ENCODE measurements at places on chromosomes 11 and 22.

DNA sequence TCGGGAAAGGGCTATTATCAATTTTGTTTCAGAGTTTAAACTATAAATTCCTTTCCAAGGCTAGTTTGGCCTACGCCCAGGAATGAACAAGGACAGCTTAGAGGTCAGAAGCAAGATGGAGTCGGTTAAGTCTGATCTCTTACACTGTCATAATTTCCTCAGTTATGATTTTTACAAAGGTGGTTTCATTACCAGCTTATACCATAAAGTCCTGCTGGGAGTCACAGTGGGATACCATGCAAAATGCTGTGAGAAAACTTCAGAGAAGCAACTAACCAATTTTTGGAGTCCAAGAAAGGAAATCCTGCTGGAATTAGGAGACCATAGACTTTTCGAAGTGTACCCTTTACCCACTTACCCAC, 17.4 kb upstream of the ZC3H12C start:
- DNase-seq: no peak

- no peak for DNase-seq
Measured at GRCh38 chr11:44701276-44701675, 25.5 kb upstream of the TSPAN18 start.

GRCh38 chr11:94767701-94768601, at the start of gene AMOTL1:
Gene AMOTL1, plus strand, starts transcription at chr11:94768356. Its CDS starts 156 bp downstream, at chr11:94768512.
- DNase-seq: peak; percentile 69

DNA sequence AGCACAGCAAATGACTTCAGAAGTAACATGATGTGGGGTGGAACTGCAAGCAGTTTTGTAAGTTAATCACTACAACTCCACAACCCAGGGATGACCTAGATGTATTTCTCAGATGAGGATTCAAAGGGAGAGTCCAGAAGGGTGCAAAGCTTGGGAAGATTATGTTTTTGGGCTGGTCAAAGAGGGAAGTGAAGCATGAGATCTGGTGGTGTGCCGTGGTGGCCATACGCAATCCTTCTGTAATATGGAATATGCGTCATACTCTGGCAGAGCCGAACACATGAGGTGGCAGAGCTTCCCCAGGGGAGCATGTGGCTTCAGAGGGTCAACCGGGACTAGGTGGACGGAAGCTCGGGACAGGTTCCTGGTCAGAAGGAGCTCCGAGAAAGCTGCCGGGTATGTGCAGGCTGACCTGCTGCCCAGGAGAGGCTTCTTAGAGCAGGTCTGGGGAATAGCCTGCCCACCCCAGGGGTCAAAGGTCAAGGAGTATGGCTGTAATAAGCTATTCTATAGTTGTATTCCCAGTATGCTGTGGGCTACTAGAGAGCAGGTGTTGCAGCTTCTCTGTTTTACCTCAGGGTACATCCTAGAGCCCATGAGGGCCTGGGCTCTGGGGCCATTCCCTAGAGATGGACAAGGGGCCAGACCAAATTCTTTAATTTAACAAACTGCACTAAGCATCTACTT, 70.1 kb upstream of the PHOX2A start:
- DNase-seq: no peak

DNA sequence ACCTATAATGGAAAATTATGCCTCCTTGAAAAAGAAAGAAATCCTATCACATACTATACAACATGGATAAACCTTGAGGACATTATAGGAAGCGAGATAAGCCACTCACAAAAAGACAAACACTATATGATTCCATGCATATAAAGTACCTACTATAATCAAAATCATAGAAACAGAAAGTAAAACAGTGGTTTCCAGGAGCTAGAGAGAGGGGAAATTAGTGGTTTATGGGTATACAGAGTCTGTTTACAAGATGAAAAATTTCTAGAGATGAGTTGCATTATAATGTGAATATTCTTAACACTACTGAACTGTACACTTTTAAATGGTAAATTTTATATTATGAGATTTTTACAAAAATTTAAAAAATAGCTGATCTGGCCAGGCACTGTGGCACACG, 40.5 kb upstream of the ARHGAP42 start:
- no peak for DNase-seq

GRCh38 chr11:64060263-64060860, 24.6 kb downstream of the FLRT1 start:
- DNase-seq: no peak

DNA sequence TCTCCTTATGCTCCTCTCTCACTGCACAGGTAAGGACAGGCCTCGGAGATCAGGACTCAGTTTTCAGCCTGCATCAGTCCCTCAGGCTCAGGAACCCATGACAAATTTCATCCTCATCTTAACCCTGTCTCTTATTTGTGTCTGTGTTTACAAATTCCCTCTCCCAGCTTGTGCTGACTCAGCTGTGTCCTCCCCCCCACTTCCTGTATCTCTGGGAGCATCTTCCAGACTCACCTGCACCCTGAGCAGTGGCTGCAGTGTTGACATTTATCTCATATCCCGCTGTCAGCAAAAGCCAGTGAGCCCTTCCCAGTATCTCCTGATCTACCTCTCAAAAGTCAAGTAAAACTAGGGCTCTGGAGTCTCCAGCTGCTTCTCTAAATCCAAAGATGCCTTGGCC, 65.6 kb upstream of the VPREB1 start:
- DNase-seq: no peak

DNA sequence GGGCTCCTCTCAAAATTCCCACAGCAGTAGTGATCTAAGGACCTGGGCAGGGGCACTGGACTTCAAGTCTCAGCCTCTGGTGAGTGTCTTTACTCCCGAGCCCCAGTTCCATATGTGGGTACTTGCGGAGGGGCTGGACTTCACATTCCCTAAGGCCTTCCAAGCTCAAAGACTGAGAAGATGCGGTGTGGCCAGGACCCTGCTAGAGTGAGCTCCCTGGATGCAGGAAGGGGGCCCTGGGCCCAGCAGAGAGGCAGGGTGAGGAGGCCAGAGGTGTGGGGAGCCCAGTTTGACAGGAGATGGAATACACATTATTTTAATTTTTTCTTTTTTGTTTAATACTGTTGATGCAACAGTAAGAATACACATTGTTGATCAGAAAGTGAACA, 83.7 kb downstream of the IGLL1 start:
- DNase-seq: no peak

DNA sequence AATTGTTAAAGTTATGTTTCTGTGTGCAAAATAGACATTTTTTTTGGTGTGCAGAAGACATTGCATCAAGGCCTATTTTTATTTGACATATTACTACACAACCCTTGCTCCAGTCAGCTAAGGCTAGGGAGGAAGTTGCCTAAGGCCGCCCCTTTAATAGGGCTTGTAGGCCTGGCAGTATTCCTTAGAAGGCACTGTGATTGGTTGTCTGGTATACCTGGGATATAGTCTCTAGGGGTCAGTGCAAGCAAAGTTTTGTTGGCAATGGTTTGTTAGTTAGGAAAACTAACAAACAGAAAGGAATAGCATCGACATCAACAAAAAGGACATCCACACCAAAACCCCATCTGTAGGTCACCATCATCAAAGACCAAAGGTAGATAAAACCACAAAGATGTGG, 16.9 kb downstream of the CCDC15 start:
- DNase-seq: no peak

- DNase-seq: peak; percentile 73
Measured at GRCh38 chr11:65625628-65626342, 10.2 kb downstream of the PCNX3 start.

DNA sequence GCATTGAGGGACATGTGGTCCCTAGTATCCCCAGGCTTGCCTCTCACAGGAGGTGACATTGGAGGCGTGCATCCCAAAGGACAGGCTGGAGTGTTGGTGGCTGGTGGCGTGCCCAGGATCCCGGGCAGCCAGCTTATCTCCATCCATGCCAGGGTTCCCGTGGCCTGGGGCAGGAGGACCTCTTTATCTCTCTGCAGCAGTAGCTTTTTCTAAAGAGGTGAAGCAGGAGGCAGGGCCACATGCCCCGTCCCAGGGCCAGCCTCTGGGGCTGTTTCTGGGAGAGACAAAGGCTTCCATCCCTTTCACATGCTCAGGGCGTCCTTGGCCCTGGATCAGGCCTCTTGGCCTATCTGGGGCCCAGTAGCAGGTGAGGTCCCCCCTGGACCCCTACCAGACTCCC, 19.7 kb downstream of the PARVG start:
- no peak for DNase-seq

GRCh38 chr11:19105011-19105410, 12.0 kb upstream of the ZDHHC13 start:
- no peak for DNase-seq

DNA sequence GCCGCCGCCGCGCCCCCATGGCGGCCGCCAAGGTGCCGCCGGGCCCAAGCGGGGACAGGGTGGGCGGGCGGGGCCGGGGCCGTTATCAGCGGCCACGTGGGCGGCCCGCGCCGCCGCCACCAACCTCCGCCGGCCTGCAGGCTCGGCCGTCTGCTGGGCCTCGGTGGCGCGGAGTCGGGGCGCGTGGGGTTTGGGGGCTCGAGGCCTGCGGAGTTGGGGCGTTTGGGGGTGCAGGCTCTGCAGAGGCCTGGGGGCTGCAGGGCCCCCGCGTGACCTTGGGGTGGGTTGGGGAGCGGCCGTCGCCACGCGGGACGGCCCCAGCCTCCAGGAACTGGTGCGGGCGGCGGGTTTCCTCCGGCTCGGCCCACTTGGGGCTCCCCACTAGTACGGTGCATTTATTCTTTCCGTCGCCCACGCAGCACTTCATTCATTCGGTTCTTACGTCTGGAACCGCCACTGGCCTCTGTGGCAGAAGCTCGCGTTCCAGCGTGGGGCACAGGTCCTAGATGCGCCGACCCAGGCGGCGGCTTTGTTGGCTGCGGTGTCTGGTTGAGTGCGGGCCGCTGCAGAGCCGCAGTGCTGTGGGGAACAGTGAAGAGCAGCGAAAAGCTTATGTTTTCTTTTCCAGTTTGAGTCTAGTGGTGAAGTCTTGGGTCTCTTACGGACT, 740 bp upstream of the TRMT2A start:
- DNase-seq: peak; percentile 92

DNA sequence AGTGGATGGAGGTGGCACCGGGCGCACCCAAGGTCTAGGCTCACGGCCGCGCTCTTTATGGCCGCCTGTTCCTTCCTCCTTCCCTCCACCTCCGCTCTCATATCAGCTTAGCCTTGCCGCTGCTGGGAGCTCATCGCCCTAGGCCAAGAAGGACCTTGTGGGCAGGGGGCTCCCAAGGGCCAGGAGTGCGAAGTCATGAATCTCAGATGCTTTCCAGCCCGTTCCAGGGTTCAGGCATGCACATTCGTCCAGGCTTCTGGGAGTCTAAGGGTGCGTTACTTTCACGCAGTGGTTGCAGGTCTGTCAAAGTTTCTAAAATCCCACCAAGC, 4.1 kb upstream of the GALR3 start:
- DNase-seq: no peak

DNA sequence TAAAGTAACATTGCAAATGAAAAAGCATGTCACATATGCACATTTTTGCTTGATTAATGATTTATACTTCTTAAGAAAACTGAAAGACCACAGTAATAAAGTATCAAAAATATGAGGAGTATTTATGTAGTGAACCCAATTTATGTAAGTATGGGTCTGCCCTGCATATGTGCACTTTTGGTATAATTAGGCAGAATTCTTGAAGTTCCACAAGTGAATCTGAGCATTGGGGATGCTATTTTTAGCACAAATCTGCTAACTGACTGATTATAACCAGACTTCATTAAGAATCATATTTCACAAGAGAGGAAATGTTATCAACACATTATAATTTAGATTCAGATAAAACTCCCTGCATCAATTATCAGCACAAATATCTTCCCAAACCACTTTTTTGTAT, 407.1 kb upstream of the LRRC4C start:
- DNase-seq: no peak

- DNase-seq: no peak
Measured at GRCh38 chr11:134949121-134950090, 537.4 kb upstream of the B3GAT1 start.

DNA sequence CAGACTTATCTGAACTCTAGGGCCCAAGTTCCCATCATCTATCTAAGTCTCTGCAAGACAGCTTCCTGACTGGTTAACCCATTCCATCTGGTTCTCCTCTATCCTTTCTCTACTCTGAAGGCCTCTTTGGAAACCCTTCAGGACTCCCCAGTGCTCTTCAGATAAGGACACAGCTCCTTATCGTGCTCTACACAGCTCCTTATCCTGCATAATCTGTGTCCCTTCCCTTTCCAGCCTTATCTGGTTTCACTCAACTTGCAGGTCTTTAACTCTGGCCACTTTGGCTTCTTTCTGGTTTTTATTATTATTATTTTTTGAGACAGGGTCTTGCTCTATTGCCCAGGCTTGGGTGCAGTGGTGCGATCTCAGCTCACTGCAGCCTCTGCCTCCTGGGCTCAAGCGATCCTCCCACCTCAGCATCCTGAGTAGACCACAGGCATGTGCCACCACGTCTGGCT, 10.6 kb downstream of the ENDOD1 start:
- no peak for DNase-seq

DNA sequence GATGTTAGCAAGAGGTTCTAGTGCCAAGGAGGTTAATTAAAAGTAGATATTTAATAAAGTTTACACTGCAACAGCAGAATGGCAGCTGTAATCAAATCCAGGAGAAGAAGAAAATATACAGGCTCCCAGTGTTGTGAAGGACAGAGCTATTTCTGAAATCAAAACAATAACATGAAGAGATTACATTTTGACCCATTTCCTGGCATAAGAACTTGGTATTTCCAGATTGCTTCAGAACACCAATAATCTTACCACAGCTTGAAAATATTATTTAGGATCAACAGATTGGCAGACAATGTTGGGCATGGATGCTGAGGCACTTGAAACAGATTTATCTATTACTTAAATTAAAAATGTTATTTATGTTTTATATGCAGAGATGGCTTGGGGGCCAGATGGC, 692.5 kb downstream of the KCNA4 start:
- DNase-seq: no peak

DNA sequence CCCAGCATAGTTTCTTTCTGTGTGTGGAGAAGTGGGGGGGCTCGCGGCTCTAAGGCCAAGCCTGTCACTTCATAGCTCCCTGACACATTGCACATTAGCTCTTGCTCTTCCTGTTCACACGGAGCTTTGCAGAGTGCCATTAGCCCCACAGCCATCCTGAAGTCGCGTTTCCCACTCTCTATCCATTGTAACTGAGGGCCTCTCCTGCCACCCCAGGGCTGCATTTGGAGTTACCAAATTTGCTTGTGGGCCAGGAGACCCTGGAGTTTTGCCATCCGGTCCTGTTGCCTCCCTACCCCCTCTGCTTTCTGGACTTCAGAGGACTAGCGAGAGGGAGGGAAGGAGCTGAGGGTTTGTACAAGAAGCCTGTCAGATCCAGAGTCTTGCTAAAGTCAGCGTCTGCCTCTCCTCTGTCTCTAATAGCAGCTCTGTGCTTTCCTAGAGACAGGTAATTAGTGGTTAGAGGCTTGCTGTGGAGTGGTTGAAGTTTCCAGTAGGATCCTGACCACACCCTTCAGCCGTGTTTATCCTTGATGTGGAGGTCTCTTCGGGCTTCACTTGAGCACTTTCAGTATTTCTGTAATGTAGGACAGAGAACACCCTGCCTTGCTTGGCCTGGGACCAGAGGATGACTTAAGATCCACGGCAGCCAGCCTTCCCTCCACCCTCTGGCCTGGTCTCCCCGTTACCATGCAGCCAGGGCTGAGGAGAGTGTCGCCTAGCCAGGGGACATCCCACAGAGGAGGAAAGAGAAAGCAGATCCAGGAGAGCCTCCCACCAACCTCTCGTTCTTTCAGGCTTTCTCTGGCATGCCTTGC, 14.1 kb downstream of the DCPS start:
- peak; percentile 57 for DNase-seq
